ENCODE measurements at places on chromosomes 12 and 14.

GRCh38 chr12:110656071-110656655 is 32.8 kb downstream of the HVCN1 start:
- no peak for DNase-seq

DNA sequence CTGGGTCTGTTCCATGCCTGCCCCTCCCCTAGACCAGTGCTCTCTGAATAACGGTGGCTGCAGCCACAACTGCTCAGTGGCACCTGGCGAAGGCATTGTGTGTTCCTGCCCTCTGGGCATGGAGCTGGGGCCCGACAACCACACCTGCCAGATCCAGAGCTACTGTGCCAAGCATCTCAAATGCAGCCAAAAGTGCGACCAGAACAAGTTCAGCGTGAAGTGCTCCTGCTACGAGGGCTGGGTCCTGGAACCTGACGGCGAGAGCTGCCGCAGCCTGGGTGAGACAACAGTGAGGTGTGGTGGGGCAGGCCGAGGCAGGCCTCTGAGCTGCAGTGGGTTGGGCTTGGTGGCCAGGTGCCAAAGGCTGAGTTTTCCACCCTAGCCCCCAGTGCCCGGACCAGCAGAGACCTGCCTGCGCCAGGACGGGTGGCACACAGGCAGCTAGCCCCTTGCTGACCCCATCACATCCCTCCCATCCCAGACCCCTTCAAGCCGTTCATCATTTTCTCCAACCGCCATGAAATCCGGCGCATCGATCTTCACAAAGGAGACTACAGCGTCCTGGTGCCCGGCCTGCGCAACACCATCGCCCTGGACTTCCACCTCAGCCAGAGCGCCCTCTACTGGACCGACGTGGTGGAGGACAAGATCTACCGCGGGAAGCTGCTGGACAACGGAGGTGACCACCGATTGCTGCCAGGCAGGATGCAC is 28.2 kb upstream of the LRP1-AS start:
- DNase-seq: peak; percentile 44

- no peak for DNase-seq
Observed at GRCh38 chr14:38143170-38143569, 64.5 kb upstream of the SSTR1 start.

DNA sequence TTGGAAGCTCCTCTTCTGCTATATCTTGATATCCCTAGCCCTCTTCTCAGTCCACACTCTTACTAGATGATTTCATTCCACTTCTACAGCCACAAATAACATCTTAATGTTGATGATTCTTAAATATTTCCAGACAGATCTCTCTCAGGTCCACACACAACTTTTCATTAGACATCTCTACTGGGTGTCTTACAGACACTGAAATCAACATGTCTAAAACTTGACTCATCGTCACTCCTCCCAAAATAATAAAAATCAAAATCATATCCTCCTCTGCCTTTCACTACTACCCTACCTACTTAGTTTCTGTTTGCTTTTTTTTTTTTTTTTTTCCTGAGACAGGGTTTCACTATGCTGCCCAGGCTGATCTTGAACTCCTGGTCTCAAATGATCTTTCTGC is 11.9 kb downstream of the PRDM4 start:
- no peak for DNase-seq

DNA sequence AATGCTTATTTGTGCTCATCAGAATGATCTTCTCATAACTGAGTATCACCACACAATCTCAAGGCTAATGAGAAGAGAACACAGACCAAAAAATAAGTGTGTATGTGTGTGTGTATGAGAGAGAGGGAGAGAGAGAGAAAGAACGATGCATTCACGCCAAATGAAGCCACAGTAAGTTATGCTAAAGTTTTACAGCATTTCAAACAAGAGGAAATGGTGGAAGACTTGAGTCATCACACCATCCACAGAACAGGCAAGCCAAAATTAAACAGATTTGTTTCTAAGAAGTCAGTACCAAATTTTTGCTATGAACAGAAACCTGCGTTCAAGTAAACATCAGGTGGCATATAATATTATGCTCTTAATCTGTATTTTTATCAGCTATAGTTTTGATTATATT is 141.2 kb downstream of the MED13L start:
- DNase-seq: no peak

DNA sequence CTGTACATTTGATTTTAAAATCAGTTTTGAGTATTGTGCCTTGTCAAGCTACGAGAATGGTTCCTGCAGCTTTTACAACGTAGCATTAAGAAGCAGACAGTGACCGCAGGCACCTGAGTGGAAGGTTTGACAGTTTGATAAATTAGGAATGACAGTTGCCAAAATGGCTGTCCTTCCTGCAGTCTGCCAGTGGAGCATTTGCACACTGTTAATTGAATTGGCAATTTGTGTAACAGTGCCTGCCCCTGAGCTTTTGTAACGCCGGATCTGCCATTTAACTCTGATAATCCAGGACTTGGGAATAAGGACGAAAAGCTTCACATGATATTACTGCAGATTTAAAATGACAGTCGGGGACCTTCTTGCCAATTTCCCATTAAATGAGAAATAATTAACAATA is 385.3 kb downstream of the NPAS3 start:
- no peak for DNase-seq

DNA sequence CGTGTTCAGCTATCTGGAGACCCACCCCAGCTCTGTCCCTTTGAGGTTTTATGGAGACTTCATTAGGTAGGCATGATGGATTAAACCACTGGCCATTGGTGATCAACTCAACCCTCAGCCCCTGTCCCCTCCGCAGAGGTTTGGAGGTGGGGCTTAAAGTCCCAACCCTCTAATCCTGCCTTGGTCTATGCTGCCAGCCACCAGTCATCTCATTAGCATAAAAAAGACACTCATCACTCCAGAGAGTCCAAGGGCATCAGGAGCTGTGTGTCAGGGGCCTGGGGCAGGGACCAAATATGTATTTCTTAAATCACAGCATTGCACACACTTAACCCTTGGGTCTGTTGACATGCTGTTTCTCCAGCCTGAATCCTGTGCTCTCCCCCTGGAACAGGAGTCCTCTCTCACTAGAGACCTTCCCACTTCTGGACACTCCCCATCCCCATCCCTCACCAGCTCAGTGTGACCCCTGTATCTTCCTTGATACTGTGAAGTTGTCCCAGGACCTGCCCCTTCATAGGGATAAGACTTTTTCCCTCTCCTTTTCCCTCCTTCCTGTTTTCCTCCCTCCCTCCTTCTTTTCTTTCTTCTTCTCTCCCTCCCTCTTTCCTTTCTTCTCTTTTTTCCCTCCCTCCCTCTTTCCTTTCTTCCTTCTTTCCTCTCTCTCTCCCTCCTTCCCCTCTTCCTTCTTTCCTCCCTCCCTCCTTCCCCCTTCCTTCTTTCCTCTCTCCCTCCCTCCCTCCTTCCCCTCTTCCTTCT is 54.7 kb upstream of the CLMN start:
- DNase-seq: no peak

- no peak for DNase-seq
Observed at GRCh38 chr14:105350450-105351244, 36.1 kb downstream of the PACS2 start.

- no peak for DNase-seq
Observed at GRCh38 chr12:84512751-84513150, 399.8 kb downstream of the SLC6A15 start.

GRCh38 chr12:46917821-46918220 is 92.0 kb upstream of the SLC38A4 start:
- DNase-seq: no peak

DNA sequence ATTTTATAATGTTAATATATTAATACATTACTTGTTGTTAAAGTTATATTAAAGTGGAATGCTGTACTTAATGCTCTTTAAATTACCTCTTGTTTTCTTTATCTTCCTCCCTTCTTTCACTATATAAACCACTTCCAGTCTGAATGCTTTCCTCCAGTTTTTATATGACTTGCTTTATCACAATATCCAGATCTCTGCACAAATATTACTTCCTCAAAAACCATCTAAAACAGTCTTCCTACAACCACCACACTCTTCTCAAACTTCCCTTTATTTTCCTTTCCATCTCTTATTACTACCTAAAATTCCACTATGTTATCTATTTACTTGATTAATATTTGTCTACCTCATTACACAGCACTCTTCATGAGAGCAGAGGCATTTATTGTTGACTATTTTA is 956.6 kb downstream of the LRFN5 start:
- no peak for DNase-seq

DNA sequence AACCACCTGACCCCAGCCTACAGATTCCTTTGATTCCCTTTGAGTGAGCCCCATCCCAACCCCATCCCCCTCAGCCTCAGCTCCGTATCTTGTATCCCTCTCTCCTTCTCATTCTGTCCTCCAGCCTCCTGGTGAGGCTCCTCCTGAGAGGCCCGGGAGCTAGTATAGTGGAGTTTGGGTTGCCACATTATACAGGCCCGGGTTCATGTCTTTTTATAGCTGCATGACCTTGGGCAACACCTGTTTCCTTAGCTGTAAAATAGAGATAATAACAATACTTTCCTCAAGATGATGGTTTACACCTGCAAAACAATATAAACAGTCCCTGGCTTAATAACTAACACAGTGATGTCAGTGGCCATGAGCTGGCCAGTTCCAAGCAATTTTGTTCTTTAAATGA is 89.8 kb downstream of the STAB2 start:
- DNase-seq: no peak

- no peak for DNase-seq
Observed at GRCh38 chr14:75299059-75299458, 20.4 kb downstream of the FOS start.

GRCh38 chr14:59320763-59321625 is 132.5 kb downstream of the DAAM1 start:
- DNase-seq: no peak

DNA sequence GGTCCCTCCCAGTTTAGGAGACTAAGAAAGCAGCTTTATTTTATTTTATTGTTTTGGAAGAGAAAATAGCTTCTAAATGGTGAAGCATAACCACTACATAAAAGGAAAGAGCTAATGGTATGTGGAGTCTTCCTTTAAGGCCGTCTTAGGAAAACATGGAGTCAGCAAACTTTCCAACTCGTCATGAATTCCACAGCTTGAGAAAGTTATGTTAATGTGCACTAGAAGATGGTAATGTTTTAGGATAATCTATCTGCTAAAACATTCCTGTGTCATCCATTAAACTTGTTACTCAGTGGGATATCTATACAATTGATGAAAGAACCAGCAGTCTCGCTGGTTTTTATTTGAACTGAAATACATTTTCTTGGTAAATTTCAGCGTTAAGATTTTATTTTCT is 448.4 kb upstream of the SEL1L start:
- DNase-seq: no peak

- DNase-seq: no peak
Observed at GRCh38 chr12:53064613-53065436, 14.4 kb downstream of the SPRYD3 start.

- no peak for DNase-seq
Observed at GRCh38 chr12:57430112-57430930, 522 bp downstream of the R3HDM2 start.

DNA sequence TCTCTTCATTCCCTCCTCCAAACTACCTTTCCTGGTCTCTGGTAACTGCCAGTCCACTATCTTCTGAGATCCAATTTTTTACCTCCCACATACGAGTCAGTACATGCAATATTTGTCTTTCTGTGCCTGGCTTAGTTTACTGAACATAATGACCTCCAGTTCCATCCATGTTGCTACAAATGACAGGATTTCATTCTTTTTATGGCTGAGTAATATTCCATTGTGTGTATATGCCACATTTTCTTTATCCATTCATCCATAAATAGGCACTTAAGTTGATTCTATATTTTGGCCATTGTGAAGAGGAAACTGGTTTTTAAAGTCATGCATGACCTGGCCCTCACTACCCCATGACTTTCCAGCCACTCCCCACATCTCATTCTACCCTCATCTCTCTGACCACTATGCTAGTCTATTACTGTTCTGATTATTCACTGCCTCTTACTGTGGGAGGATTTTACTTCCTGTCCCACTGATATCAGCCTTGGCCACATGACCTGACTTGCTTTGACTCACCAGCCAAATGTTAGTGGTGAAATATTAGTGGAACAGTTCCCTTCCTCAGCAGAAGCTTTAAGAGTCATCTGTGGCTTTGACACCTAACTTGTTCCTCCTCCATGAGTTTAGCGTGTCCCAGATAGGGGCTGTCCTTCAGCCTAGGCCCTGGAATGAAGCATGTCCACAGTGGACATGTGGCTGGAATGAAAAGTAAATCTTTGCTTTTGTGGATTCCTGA is 52.2 kb downstream of the GOLGA5 start:
- peak; percentile 29 for DNase-seq

GRCh38 chr14:97213720-97214119 is 416.5 kb downstream of the VRK1 start:
- DNase-seq: no peak

DNA sequence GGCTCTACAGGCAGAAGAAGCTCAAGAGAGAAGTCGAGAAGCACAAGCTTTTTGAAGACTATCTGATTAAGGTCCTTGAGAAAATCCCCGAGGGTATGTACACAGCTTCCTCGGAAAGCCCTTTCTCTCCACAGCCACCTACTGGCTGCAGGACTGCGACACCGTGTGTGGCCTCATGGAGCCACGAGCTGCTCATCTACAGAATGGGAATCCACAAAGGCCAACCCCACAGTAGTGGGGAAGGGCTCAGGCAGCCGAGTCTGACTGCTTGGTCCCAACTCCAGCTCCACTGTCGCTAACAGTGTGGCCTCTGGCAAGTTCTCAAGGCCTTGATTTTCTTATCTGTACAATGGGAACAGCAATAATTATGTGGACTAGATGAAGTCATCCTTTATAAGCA is 2.5 kb downstream of the CCDC197 start:
- no peak for DNase-seq

DNA sequence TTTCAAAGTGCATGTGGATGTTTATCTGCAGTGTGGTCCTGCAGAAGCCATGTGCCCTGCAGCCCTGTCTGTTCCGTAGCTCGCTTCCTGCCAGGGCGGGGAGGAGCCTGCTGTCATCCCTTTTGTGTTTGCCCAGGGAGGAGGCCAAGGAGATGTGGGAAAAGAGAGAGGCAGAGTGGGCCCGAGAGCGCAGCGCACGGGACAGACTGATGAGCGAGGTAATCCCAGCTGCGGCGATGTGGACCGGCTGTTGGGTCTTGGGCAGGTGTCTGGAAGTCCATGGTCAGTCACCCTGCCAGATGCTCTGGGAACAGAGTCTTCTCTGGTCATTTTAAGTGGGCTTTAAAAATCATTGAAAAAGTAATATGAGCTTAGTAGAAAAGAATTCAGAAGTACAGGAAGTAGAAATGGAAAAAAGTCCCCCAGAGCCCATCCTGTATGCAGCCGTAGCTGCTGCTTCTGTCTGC is 12.8 kb downstream of the TCHP start:
- no peak for DNase-seq

DNA sequence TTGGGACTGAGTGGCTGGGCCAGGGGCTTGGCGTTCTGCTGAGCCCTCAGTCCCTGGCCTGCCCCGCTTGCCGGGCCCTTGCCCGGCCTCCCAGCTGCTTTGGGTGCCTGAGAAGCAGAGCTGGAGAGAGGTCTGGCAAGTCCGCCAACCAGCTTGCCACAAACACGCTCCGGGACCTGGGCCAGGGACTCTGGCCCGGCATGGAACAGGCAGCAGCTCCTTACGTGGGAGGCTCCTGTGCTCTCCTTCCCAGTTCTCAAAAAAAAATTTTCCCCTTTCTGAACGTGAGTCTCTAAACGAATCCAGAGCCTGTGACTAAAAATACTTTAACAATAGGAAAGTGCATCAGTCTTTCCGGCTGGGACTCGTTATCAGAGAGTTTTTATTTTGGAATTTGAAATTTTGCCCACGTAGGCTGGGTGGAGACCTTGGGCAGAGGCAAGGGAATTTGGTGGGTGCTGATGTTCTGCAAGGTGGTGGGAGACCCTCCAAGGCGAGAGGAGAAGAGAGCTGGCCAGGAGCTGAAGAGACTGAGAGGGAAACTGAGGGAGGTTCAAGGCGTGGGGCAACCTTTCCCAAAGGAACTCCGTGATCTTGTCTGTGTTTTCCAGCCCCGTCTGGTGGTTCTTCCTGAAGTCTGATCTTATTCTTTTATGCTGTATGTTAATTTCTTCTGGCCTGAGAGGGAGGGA is 6.8 kb upstream of the NR4A1 start:
- no peak for DNase-seq
